CD4-positive, alpha-beta T cell treated with Interleukin-4 for 1 hour (primary cell): ENCODE measurements at places on chromosomes 13 and 19.

DNA sequence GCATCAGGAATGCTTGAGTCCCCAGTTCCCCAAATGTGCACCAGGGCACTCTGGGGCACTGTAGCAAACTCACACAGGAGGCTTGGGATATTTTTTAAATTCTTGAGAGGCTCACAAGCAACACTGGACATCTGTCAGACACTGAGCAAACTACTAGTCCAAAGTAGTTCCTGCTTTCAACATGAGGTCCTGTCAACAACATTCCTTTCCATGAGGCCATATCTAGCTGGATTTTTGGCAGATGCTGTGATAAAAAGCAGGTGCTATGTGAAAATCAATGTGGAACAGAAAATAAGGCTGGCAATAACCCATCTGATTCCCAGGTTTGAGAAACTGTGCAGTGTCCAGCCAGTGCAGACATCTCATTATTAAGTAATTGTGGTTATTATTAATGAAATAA is 50.5 kb downstream of the STARD13 start:
- no peak for DNase-seq

- DNase-seq = no peak
Observed at GRCh38 chr13:41058295-41059070, 2.8 kb upstream of the WBP4 start.

DNA sequence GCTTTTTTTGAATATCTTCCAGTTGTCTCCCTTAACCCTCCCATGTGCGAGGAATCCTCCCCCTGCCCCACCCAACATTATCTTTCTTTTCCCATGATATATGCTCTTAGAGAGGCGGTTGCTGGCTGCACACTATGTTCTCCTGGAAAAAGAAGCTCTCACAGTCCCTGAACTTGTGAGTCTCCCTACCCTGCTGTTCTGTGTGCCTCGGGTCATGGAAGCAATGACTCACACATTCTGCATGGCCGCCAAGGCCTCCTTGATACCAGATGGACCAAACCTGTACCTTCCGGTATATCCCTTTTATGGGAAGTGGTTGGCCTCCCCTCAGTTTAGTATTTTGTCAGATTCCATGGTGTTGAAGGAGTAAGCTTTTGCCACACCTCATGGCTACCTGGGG is 705.4 kb downstream of the SLITRK6 start:
- DNase-seq = no peak

DNA sequence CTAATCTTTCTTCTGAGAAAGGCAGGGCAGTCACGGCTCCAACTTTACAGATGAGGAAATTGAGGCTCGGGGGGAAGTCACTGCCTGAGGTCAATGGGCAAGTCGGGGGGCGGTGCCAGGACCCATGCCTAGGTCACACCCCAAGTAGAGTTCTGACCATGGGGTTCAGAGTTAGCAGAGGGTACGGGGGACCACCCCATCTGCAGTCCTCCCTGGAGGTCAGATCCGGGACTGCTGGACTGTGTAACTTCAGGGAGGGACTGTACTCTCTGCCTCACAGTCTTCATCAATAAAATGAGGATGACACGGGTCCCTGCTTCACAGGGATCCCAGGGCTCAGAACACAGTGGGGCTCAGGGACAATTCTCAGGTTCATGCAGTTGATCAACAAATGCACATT is 7.7 kb downstream of the SLC5A5 start:
- DNase-seq = no peak

- no peak for DNase-seq
Observed at GRCh38 chr13:98110749-98111148, 32.1 kb upstream of the FARP1 start.

- no peak for DNase-seq
Observed at GRCh38 chr13:94309576-94309975, 169.9 kb downstream of the DCT start.

GRCh38 chr19:55314396-55314795 is 10.7 kb downstream of the TMEM150B start:
- no peak for DNase-seq

GRCh38 chr13:20672772-20673171 is 30.7 kb upstream of the IL17D start:
- DNase-seq = no peak

DNA sequence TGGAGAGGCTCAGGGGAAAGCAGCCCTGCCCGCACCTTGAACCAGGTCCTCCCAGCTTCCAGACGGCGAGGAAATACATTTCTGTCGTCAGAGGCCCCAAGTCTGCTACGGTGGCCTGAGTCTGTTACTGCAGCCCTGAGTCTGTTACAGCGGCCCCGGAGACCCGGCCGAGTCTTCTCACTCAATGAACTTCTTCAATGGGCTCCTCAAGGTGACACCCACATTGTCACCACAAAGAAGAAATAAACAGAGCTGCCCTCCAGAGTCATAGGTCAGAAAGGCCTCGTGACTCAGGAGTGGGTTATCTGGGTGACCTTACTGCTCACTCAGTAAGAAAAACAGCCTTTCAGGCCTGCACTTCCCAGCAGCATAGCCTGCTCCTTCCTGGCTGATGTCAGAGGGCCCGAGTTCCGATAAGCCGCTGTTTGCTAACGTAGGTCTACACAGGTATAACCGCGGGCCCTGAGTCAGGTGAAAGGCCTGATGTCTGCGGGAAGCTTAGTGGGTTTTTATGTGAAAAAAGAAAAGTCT is 66.9 kb upstream of the TM9SF2 start:
- DNase-seq = peak; percentile 88

GRCh38 chr19:54916822-54917221 is 10.9 kb downstream of the NCR1 start:
- DNase-seq = peak; percentile 17

DNA sequence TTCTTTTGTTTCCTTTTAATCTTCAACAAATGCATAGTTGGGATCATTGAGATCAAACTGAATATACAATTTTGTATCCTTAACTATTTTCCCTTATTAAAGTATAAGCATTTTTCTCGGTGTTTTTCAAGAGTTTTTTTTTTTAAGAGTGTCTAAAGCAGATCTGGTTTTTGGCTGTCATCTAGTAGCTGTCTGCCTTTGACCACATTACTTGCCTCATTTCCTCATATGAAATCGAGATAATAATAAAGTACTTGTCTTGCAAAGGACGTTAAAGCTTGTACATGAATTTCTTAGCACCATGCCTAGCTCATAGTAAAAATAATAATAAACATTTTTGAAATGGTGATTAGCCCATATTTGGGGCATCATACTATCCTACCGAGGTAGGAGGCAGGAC is 121.2 kb downstream of the PDS5B start:
- no peak for DNase-seq

DNA sequence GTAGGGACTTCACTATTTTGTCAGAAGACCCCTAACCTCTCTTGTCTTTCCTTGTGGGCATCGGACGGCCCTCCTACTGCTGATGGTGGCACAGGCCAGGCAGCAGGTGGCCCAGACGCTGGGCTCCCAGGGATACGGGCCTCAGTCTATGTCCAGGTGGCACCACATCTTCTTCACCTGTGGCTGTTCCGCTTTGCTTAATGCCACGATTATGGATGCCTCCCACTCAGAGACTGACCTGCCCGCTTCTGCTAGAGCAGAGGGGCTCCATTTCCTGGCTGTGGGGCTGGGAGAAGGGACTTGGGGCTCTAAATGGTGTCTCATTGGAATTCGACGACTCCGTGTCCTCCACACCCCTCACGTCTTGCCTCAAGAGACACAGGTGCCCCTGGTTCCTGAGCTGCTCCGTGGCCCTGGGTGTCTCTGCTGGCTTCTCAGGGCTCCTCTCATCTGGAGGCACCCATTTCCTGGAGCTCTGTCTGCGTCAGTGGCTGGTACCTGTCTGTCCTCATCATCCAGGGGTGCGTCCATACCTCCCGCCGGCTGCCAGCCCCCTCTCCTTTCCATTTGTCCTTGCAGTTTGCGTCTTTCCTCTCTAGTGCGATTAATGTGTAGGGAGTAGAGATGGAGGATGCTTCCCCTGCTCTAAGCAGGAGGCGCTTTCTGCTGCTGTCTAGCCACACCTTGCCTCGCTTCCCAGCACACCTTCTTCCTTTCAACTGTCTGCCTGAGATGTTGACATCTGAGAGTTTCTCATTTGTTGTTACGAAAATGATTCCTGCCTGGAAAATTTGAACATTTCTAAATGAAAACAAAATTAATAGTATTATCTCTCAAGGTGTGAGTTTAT is 63.4 kb downstream of the TEX29 start:
- DNase-seq = no peak

DNA sequence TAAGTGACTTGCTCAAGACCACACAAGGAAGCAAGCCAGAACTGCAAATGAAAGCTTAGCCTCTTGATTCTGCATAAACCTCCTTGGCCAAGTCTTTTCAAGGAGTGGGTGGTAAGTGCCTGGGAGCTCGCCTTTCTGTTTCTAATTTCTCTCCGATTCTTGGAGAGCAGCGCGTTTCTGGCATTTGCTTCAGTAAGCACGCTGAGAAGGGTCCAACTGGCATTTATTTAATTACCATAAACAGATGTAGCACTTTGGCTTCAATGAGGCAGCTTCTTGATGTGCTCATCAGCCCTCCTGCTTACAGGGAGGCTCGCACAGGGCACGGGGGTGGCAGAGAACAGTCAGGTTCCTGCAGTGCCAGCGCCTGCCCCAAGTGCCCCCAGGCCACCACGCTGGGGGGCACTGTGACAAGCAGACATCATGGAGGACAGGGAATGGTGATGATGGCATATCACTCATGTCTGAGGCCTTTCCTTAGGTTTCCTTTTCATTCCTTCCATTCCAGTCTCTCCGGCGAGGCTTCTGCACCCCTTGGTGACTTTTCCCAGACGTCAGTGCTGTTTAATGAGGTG is 13.3 kb downstream of the SIAH3 start:
- DNase-seq = no peak

DNA sequence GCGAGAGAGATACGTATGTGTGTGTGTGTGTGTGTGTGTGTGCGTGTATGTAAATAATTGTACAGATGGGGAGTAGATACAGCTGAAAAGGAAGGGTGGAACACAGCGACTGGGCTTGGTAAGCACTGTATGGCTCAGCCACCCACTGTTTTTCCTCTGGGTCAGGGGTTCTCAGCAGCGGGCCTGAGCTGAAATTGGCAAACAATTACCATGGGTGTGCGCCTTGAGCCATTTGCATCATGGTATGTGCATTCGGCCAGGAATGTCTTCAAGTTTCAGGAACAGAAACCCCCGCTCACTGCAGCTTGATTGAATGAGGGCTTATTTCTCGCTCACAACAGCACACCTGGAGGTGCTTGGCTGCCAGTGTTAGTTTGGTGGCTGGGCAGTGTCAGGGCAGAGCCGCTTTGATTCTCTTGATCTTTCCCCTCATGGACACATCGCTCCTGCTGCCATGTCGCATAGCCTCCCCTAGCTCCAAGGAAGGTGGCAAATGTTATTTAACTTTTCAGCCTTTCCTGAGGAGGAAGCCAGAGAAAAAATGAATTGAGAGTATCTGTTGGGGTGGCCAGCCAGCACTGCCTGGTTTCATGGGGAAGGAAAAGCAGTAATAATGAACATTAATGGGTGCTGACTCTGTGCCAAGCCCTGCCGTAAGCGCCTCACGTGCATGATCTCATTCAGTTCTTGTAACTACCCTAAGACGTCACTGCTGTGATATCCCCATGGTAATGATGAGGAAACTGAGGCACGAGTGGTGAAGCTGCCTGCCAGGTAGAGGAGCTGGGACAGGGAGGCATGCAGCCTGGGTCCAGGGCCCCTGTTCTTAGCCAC is 126.9 kb downstream of the SIPA1L3 start:
- peak; percentile 66 for DNase-seq

DNA sequence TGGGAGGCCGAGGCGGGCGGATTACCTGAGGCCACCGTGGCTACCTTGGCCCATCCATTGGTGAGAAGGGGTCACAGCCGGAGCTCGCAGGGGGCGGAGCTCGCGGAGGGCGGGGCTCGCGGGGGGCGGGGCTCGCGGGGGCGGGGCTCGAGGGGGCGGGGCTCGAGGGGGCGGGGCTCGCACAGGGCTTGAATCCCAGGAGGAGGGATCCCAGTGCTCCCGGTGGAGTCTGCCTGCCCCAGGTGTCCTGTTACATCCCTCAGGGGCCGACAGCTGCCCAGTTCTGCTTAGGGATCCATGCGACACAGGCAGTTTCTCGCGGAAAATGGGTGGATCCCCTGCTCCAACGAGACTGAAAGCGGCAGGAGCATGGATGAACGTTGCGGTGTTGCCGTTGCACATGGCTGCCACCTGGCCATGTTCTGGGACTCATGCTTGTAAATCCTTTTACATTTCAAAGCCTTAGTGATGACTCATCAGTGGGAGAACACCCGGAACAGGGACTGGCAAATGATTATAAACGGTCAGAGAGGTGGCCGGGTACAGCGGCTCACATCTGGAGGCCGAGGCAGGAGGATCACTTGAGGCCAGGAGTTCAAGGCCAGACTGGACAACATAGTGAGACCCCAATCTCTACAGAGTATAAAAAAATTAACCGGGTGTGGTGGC is 25.1 kb downstream of the TMPRSS9 start:
- DNase-seq = no peak

DNA sequence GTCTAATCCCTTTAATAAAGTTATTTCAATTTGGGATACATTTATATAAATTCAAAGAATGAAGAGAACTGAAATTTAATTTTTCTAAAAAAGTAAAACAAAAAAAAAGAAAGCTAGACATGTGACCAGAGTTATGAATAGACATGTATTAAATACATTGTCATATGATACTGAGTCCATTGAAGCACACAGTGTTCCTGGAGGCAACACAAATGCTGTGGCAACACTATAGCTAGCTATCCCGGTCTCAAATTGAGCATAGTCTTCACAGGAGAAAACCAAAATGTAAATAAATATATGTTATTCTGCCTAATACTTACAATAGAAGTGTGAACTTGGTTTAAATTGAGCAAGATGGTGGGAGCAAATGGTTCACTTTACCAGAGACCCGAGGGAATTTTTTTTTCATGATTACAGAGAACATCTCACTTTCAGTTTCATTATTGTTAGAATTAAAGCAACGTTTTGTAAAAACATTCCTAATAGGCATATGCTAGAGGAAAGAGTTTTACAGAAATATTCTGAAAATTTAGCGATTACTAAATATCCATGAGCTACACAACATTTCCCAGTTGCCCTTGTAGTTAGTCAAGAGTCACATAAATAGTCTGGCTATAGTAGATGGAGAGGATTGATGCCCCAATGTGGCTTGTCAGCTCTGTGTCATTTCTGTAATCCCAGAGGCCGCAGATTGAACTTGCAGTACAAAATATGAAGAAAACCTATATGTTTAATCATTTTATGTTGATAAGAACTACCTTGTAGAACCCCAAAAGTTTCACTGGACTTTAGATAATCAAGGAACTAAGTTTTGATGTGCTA is 775.7 kb upstream of the SPRY2 start:
- peak; percentile 8 for DNase-seq

DNA sequence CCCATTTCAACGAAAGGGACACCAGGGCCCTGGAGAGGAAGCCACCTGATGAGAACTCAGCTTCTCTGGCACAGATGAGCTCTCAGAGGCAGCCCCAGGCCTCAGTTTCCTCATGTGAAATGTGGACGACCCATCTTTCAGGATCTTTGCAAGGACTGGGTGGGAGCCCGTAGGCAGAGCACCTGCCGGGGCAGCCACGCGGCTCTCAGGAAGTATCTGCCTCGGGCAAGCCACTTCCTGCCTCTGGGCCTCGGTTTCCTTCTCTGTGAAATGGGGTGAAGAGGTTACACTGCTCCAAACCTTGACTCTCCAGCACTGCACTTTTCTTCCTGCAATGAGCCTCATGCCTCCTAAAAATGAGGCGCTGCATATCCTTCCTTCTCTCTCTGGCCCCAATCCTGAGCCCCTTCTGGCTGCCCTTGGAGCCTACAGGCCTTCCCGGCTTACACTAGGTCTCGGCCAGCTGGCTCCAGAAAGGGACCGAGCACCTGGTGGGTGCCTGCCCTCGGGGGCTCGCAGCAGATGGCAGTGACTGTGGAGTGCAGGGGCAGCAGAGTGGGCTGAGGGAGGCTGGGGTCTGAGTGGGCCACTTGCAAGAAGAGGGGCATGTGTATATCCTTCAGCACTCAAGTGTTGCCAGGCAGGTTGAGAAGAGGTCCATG is 3.5 kb downstream of the SSBP4 start:
- DNase-seq = no peak
